ENCODE measurements at places on chromosomes 7 and 10.

DNA sequence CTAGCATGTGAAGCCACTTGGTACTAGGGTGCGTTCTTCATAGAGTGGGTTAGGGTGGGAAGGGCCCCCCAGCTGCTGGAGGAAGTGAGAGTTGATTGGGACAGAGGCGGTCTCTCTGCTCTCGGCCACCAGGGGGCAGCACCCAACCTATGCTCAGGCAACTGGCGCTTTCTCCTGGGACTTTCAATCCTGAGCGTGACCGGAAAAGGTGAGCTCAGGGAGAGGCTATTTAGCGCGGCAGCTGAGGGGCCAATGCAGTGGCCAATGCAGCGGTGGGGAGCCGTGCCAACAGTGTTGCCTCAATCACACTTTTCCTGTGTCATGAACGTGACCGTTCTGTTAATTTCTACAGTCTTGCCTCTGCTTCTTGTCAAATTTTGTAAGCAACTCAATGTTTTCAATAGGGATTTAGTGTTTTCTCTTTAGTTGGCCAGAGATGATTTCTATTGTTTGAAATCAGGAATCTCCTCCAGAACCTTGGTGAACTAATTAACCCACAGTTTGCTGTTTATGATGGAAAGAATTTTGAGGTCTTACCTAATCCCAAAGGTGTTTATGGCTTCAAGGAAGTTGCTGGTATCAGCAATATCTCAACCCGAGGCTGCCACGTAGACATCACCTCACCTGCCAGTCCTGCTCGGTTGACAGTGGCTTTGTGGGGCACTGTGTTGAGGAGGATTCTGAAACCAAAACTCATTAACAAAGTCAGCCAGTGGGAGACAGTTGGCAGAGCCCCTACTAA lies 67.9 kb upstream of the PDZD8 start:
- no peak for DNase-seq

DNA sequence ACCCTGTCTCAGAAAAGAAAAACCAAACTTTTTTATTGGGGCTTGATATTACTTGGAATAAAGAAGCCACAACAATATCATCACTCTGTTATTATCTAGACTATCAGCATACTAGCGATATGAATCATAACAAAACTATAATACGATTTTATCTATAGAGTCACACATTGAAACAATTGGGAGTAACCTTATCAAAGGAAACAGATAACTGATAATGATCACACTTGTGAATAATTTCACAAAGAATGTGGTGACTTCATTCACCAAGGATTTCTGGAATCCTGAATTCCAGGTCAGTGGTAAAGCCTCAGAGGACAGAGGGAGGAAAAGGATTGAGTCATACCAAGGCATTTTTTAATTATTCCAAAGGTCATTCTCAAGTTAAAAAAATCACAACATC lies 32.1 kb upstream of the NMT2 start:
- no peak for DNase-seq

GRCh38 chr7:3238525-3239210 lies 62.4 kb upstream of the SDK1 start:
- no peak for DNase-seq

DNA sequence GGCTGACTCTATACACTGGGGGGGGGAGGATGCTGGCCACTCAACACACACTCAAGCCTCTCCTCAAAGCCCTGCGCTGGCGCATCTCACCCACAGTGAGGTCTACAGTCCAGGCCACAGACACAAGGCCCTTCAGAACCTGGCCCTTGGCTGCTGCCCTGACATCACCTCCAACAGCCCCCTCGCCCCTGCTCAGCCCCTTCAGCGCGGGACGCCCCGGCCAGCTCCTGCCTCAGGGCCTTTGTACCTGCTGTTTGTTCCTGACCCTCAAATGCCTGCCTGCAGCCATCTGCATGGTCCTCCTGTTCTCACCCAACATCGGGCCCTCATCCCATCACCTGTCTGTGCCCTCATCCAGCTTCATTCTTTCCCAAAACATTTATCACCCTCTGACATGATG lies 572.6 kb downstream of the DNAJB6 start:
- DNase-seq, result no peak

DNA sequence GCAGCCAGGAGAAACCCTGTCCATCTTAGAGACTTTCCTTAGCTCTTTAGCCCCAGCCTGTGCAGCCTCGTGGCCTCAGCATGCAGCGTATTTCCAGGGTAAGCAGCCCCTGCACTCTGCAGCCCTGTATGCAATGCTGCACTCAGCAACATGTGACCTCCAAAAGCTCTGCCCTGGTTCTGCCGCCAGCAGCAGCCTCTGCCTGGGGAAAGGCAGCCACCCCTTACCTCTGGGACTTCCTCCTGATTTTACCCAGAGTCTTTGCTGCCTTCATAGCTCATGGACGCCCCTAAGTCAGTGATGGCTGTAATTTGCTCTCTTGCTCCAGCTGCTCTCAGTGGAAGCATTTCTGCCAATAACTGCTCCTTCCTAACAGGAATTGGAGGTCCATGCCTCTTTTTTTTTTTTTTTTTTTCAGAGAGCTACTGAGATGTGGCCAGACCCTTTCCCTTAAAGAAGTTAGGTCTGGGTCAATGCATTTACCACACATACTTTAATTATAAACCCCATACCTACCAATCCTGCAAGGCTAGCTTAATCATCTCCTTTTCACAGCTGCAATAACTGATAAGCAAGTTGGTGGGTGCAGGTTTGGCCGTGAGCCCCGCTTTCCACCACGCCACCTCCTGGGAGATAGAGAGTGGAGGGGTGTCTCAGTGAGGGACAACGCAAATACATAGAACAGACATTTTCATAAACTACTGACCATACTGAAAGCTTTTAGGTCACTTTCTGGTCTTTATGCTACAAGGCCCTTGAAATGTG lies 71.7 kb downstream of the RAMP3 start:
- no peak for DNase-seq

DNA sequence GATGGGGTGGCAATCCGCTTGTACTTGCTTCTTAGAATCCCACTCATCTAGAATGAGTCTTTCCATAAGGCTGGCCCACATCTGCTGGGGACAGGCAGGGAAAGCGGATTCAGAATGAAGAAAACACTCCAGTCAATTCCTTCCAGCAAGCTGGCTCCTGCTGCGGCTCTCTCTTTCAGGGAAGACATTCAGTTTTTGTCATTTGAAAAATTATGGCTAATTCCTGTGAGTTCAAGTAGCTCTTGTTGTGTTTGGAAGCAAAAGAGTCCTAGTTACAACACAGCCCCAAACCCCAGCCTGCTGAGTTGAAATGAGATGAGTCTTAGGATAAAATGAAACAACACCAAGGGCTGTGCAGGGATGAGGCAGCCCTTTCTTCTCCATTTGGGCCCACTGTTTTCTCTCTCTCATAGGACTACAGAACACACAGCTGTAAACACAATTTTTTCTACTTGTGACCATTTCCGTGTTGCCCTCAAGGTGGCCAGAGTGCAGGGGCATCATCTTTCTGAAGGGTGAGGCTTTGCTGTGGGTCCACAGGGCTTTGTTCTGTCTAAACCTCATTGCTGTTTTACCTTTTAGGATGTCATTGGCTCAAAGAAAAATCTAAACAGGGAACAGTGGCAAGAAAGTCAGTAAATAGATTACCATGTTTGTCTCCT lies 90.8 kb upstream of the EEPD1 start:
- no peak for DNase-seq

DNA sequence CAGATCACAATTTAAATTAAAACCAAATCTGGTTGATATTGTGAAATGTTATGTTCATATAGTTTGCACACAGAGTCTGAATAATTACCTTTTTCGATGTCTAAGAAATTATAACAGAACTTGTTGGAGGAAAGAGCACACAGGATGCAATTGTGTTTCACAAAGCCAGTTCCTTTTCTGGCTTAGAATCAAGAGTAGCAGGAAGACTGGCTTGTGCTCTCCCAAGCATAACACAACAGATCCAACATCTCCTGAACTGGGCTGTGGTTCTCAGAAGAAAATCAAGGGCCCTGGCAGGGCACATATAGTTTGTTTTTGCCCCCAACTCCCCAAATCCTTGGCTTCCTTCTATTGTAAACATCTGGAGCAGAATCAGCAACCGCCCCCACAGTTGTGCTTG lies 62.7 kb downstream of the LRRC4 start:
- no peak for DNase-seq

GRCh38 chr10:49243139-49243538 lies 54.9 kb upstream of the TMEM273 start:
- no peak for DNase-seq

- DNase-seq, result no peak
Measured at GRCh38 chr7:37198041-37198905, 250.4 kb downstream of the ELMO1 start.

DNA sequence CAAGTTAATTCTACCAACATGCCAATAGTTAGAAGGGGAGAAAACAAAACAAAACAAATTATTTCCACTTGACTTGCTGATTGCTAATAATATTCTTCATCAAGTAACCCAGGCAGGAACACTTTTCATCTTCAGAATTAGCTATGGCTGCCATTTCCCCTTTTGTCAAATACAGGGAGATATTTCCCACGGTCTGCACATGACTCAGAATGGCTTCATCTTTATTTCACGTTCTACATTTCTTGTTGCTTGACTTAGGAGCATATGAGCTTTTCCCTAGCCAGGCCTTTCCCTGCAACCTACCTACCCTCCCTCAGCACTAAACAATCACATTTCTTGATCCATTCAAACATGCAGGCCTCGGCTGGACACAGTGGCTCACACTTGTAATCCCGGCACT lies 6.5 kb downstream of the CPVL start:
- DNase-seq, result no peak

DNA sequence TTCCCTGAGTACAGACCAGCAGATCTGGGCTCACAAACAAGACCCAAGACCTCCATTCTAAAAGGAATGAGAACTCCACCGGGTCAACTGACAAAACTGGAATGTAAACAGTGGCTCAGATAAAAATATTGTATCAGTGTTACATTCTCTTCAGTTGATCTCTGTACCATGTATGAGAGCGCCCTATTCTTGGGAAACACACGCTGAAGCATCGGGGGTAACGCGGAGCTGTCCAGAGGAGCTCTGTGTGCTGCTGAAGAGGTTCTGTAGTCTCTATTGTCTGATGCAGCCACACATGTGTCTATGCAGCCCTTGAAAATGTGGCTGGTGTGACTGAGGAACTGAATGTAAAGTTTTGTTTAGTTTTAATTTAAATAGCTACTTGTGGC lies 39.7 kb downstream of the HIPK2 start:
- no peak for DNase-seq

DNA sequence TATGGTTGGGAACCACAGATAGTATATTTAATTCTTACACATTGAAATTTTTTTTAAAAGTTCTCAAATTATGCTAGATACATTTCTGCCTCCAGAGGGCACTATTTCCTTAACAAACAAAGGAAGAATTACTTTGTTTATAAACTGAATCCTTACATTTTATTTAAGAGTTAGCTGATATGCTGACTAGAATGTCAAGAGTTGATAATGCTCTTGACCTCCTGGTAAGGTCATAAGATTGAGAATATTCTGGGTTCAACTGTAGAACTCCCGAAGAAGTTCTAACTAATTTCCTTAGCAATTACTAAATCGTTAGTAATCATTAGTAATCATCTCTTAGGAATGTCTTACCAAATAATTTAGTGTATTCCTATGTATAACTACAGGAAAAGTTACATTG lies 95.3 kb upstream of the CYP26C1 start:
- DNase-seq, result no peak

GRCh38 chr7:65722361-65722792 lies 150.5 kb upstream of the VKORC1L1 start:
- DNase-seq, result peak; percentile 44

GRCh38 chr7:154750353-154750801 lies 252.5 kb downstream of the PAXIP1 start:
- no peak for DNase-seq

DNA sequence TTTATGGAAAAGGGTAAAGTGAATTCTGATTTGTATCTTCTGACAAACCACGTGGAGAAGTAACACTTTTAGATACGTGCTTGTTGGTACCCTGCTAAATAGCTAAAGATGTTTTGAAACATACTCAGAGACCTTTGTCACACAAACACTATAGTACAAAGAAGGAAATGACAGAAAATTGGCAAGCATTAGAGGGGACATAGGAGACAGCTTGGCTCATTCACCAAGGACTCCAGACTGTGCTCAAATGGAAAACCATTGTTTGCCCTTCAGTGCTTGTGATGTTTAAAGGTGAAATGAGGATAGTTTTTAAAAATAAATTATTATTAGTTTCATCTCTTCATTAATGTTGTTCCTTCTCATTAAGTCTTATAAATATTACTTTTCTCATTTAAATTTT lies 34.0 kb upstream of the CD36 start:
- DNase-seq, result no peak

GRCh38 chr10:12181065-12181775 lies 14.5 kb downstream of the NUDT5 start:
- peak; percentile 33 for DNase-seq

DNA sequence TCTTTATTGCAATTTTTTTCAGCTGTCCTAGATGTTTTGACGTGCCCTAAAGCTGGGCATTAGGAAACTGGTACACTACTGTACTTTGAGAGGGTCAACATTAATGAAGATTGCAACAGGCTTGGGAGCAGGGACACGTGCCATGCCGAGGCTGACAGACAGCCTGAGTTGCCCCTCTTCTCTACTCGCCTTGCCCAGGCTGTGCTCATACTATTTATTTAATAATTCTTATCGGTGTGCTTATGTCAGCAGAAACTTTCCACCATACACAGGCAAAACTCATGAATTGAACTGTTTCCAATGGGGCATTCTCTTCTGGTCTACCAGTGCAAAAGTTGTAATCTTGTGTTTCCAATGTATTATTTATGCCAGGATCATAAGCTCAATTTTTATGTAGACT lies 24.4 kb downstream of the C7orf57 start:
- DNase-seq, result no peak

DNA sequence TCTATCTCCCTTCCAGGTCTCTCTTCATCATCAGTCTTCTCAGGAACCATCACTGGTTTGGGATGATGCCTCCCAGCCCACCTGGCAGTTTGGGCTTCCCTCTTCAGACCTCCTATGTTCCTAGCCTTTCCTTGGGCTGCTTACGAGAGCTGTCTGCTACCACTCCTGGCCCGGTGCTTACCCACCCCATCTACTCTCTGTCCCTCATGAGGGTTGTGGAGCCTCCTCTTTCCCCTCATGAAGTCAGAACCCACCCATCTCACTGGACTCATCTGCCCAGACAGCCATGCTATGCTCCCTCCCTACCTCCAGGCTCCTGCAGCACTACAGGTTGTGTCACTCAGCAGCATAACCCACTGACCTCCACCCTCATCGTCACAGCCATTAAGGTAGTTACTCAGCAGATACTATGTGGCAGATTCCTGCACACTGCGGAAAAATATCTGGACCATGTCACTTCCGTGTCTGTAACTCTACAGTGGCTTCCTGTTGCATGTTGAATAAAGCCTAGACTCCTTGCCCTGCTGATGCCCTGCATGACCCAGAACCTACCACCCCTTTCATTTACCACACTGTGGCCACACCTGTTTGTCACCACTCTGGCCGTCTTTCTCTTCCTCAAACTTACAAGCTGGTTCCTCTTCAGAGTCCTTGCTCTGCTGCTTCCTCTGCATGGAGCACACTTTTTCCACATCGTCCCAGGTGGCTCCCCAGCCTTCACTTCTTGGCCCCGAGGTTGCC lies 2.0 kb downstream of the DBNL start:
- DNase-seq, result no peak

Measured in stimulated activated CD8-positive, alpha-beta memory T cell treated with anti-CD3 and anti-CD28 coated beads, Interleukin-4, amount 100 ng/mL, for 1 hour (primary cell).